Stimulated activated CD4-positive, alpha-beta T cell treated with anti-CD3 and anti-CD28 coated beads, Interleukin-1b, Interleukin-23, amount 100 ng/mL, for 24 hours (primary cell): ENCODE measurements at places on chromosomes 7 and 10.

DNA sequence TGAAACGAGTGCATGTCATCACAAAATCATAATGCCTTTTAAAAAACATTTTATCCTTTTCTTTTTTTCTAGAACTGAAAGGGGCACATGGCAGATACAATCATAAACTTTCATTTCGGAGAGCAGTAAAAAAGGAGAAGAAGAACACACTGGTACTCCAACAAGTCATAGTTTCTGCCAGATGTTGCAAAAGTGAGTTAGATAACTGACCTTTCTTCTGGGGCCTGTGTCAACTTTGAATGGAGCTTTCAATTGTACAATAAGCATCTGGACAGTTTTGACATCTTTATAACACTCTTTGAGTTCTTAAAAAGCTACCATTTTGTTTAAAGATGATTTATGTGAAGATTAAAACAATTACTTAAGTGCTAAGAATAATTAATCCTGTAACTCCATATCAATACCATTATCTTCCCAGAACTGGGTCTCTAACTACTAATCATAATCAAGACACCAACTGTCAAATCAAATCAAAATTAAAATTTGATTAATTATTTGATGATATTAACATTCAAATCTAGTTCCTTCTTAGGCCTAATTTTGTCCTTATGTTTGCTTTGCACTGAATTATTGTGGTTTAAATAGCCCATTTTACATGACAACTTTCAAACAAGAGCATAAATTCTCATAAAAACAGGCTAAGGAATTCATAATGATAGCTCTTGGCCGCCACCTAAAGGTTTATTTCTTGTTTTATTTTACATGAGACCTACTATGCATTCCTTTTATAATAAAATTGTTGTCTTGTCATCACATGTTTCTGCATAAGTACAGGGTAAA, 19.5 kb upstream of the ITGB8 start:
- DNase-seq, result no peak

- no peak for DNase-seq
These were observed 2.0 kb upstream of the IL2RA start for GRCh38 chr10:6064119-6064518.

DNA sequence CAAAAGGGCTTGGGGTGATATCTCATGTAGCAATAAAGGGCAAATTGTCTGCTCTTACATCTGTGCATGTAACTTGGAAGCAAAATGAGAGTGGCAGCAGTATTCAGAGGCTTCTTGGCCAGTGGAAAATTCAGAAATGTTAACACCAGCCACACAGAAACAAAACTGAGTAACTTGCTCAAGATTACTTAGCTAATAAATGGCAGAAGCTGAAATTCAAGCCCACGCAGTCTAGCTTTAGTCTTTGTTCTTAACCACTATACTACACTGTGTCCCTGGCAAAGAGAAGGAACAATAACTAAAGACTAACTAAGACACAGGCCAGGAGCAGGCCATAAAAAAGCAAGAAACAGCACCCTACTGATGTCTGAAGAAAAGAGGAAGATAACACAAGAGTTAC, 185.9 kb upstream of the ASAH2 start:
- no peak for DNase-seq

DNA sequence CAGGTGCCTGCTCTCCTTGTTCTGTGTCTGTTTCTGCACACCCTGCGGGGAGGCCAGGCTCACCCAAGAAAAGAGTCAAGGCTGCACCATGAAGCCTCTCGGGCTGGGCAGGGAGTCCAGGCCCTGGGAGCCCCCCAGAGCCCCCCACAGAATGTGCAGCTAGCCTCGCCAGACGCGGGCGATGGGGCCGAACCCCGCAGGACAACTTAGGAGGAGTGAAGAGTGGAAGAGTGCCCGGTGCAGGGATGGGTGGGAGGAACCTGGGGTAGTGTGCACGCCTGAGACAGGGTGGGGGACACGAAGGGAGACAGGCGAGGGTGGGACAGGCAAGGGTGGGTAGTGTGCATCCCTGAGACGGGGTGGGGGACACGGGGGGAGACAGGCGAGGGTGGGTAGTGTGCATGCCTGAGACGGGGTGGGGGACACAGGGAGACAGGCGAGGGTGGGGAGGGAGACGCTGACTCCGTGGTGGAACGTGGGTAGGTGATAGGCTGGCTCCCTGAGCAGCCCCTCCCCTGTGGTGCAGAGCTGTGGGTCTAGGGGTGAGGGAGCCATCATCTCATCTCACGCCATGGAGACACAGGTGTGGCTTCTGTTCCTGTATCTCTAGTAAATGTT, 615.4 kb downstream of the DNAJB6 start:
- no peak for DNase-seq

GRCh38 chr7:45700556-45700955, 126.4 kb downstream of the ADCY1 start:
- no peak for DNase-seq

DNA sequence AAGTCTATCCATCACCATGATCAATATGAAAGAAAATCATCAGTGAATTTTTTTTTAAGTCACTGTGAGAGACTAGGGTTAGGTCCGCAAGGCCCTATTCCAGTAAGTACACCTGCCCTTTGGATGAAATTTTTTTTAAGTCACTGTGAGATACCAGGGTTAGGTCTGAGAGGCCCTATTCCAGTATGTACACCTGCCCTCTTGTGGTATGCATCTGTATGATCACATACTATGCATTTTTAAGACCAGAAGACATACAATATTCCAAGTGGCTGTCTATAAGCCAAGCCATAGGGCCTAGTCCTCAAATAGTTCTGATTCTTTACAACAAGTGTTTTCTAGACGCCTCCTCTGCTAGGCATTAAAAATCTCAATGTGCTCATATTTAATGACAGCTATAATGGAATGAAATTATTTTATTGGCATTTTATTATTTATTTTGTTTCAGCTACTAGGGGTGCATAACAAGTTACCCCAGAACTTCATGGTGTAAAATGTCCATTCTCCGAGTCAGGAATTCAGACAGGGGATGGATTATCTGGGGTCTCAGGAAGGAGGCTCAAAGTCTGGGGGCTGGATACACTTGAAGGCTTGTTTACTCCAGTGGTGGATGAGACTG, 53.1 kb downstream of the TEX36 start:
- no peak for DNase-seq

GRCh38 chr10:100184840-100185239, 989 bp downstream of the ERLIN1 start:
- no peak for DNase-seq

- no peak for DNase-seq
These were observed 1.7 kb downstream of the RASGEF1A start for GRCh38 chr10:43264965-43265798.

GRCh38 chr7:514651-515598, 4.7 kb downstream of the PDGFA start:
- no peak for DNase-seq

DNA sequence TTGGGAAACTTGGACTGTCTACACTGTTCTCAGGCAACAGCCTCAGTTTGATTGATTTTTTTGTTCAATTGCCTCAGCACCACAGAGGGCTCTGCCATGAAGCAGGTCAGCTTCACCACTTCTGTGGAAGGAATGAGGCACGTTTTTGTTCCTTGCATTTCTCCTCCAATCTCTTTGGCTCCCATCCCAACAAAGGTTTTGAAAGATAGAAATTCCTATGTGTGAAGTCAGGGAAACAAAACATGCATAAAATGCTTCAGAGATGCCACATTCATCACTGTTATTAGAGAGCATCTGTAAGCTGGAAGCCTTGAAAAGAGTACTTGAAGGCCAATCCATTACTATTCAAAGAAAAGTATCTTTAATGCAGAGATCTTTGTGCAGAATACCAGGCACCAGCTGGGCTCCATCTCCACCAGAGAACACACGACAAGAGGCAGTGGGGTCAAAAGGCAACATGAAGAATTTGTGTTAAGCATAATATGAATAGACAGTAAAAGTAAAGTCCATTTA, 249.1 kb upstream of the LYZL1 start:
- DNase-seq, result no peak

GRCh38 chr10:83516788-83517187, 622.5 kb upstream of the GHITM start:
- no peak for DNase-seq

- DNase-seq, result no peak
These were observed 164.7 kb downstream of the ADAM12 start for GRCh38 chr10:126223512-126224067.

DNA sequence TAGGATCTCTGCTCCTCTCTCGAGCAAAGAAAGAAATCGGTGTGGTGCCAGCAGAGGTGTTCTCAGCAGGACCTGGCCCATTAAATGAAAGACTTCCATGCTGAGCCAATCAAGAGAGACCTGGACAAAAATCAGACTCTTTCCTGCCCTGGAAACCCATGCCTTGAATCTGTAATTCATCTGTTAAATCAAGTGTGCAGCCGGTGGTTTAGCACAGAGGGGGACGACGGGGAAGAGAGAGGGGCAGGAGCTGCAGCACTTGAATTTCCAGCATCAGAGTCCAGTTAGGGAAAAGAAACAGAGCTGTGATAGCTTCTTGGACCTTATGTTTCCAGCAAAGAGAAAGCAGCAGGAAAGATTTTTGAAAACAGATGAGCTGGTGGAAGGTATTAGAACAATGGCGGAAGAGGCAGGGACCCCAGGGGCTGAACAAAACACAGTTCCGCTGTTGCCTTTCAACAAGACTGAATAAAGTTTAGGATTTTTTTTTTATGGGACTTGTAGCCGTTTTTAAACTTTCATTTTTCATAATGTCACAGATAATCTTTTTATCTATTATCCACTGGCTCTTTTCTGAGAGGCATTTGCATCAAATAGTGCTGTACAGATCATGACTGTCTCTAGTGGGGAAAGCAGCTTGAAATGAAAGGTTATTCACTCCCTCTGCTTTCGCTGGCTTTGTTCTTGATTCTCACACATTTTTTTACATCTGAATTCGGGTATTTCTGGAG, 543.6 kb upstream of the GALNT17 start:
- no peak for DNase-seq

DNA sequence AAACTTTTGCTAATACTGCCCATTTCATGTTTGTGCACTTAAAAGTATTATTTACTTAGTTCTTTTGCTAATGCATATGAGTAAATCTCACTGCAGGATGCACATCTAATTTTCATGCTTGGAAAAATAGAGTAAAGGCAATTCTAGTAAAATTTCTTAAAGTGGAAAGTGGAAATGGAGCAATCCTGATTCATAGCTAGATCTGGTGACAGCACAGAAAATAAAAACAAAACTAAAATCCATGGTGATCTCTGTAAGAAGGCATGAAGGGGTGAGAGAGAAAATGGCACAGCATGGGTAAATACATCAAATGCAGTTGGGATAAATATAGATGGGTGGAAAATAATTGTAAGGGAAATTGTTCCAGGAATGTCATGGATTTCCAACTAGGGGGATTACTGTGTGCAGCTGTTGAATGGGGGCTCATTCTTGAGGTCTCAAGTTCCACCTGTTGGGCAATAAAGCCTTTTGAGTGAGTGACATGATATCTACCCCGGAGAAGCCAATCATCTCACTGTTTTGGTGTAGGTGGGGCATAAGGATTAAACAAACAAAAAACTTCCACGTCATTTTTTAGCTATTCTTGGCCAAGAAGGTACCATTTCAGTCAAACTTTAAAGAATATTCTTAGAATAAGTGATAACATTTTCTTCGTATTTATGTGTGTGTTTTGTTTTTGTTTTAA, 1.7 kb upstream of the MCU start:
- DNase-seq, result no peak

- DNase-seq, result no peak
These were observed 69.8 kb downstream of the ADD3 start for GRCh38 chr10:110077436-110078130.

GRCh38 chr10:100510533-100511308, 8.9 kb downstream of the SEC31B start:
- DNase-seq, result no peak

GRCh38 chr10:71973777-71974488, 9.7 kb downstream of the CHST3 start:
- no peak for DNase-seq

DNA sequence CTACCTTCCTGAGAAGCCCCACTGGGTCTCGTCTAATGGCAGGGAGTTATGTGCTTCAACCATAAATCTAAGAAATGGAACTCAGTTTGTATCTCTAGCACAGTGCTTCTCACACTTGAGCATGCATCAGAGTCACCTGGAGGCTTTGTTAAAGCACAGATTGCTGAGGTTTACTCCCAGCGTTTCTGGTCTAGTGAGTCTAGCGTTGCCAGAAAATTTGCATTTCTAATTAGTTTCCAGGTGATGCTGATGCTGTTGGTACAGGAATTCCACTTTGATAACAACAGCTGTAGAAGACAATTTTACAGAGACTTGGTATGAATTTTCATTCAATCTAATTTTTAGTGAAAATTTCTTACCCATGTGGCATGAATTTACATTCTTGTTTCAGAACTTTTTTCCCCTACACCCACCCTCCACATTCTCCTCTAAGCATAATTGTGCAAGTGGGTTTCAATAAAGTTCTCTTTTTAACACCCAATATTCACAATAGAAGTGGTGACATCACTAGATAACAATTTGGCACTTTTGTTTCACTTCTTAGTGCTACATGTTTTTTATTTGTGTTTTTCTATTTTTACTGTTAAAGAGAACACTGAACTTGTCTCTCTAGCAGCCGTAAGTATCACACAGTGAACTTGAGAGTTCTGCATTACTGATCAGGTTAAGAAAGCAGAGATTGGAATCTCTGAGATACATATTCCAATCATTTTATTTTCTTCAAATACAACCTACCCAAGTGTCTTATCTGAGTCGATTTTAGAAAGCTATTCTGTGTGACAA, 48.4 kb upstream of the BET1 start:
- no peak for DNase-seq

GRCh38 chr7:15546272-15546792, 15.5 kb downstream of the AGMO start:
- DNase-seq, result no peak

DNA sequence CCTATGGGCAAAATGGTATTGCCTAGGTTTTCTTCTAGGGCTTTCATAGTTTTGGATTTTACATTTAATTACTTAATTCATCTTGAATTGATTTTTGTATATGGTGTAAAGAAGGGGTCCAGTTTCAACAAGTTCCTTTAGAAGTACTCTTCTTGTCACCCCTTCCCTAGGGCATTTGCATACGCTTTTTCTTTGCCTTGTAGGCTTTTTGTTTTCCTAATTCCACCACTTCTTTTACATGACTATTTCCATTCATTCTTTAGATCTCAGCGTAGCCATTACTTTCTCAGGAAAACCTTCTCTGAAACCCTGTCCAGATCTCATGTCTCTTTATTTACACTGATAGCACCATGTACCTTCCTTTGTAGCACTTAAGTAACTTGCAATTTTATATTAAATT, 648.6 kb downstream of the XPNPEP1 start:
- no peak for DNase-seq

- DNase-seq, result no peak
These were observed 181.4 kb downstream of the GPAM start for GRCh38 chr10:112002206-112002605.

- peak; percentile 11 for DNase-seq
These were observed 26.9 kb downstream of the ASAH2 start for GRCh38 chr10:50224330-50224952.

GRCh38 chr10:24382045-24382444, 173.1 kb downstream of the KIAA1217 start:
- no peak for DNase-seq

DNA sequence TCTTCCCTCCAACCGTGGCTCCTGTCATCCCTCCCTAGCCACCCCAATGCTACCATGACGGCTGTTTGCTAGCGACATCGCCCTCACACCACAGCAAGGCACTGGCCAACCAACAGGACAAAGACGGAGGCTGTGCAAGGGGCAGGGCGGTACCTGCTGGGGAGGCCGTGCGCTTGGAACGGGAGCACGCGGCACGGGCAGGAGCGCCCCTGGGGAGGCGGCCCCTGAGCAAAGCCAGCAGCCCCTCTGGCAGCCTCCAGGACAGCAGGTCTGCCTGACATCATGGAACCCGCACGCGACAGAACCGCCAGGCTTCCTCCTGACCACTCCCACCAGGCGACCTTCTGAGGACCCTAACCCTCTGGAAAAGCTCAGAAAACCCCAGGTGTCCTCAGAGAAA, 12.7 kb downstream of the MAD1L1 start:
- no peak for DNase-seq
